ENCODE measurements at places on chromosomes 7 and 10.
A peak's percentile ranks its signal among the peaks of the same experiment; 100 is the strongest.

DNA sequence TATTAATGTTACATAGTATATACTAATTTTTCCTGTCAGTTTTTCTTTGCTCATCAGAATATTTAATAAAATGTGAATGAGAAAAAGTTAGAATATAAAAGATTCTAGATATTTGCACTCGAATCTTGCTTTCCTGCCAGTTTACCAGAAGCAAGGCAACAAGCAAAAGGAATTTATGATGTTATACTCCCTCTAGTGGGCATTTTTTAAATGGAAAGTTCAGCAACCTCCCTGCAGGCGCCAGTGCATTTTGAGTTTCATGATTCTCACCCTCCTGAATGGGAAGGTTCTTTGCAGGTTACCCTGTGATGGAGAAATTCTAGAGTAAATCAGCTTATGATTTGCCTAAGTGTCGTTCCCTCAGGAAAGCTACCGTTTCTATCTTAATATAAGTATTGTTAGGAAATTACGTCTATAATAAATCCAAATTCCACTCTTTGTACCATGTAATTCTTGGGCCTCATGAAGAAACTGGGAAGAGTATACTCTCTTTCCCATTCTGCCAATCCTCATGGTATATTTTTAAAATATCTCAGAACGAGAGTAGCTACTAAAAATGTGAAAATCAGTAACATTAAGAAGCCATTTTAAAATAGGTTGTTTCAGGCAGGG is 350.0 kb downstream of the CRPPA start:
- DNase-seq = peak; percentile 54
- no peaks in the 10 kb centered on the region for H3K4me1 ChIP-seq
- no peaks in the 10 kb centered on the region for H3K36me3 ChIP-seq
- no peak overlapping the region for H3K27ac ChIP-seq

DNA sequence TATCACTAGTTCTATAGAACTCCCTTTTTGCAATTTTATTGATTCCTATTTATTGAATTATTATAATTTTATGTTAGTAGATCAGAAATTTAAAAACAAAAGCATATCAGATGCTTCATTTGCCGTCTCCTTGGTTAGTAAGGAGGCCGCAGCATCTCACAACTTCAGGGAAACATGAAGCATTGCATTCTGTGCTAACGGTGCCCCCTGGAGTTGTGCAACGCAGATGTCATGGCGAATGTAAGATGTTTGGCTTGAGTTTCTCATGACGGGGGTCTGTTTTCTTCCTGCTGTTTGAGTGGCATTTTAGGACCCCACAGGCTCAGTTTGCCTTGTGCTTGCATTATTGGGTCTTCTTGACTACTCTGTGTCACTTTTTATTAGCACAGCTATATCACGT is 124.8 kb downstream of the CNNM2 start:
- H3K4me3 ChIP-seq = no peak overlapping the region
- no peaks in the 10 kb centered on the region for H3K27me3 ChIP-seq
- H3K4me1 ChIP-seq = no peaks in the 10 kb centered on the region
- DNase-seq = peak; percentile 63
- no peaks in the 10 kb centered on the region for H3K36me3 ChIP-seq
- no peak overlapping the region for H3K27ac ChIP-seq

- no peaks in the 10 kb centered on the region for H3K4me1 ChIP-seq
- DNase-seq = no peak
- no peaks in the 10 kb centered on the region for H3K27me3 ChIP-seq
- H3K36me3 ChIP-seq = no peaks in the 10 kb centered on the region
- H3K4me3 ChIP-seq = no peak within 1 kb of the TSS
These were observed at the start of gene ZNF722 for GRCh38 chr7:63998549-63998948. ZNF722 (plus strand) TSS chr7:63998849; CDS start chr7:63998962, 113 bp downstream.

GRCh38 chr7:115054478-115055065 is 132.7 kb downstream of the MDFIC start:
- H3K27me3 ChIP-seq = peaks cover 27% of the 10 kb centered on the region
- DNase-seq = no peak
- no peak overlapping the region for H3K4me3 ChIP-seq
- no peak overlapping the region for H3K27ac ChIP-seq

GRCh38 chr10:118282670-118283069 is 59.5 kb downstream of the FAM204A start:
- no peak overlapping the region for H3K4me3 ChIP-seq
- H3K4me1 ChIP-seq = no peaks in the 10 kb centered on the region
- DNase-seq = no peak
- H3K36me3 ChIP-seq = no peaks in the 10 kb centered on the region

DNA sequence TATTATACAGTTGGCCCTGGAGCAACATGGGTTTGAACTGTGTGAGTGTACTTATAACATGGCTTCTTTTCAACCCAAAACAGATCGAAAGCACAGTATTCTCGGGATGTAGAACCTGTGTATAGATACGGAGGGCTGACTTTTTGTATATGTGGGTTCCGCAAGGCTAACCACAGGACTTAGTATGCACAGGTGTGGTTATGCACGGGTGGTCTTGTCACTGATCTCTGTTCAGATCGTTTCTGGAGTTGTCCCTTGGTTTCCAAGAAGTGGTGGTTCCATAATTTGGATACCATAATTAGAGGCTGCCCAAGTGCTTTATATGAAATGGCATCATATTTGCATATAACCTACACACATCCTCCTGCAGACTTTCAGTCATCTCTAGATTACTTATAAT is 10.9 kb upstream of the BHLHA15 start:
- no peak overlapping the region for H3K27ac ChIP-seq
- no peak for DNase-seq
- no peaks in the 10 kb centered on the region for H3K27me3 ChIP-seq
- H3K4me3 ChIP-seq = no peak overlapping the region

GRCh38 chr7:104627516-104627915 is 299.1 kb downstream of the LHFPL3 start:
- no peak overlapping the region for H3K4me3 ChIP-seq
- no peaks in the 10 kb centered on the region for H3K36me3 ChIP-seq
- peak; percentile 80 for DNase-seq
- no peaks in the 10 kb centered on the region for H3K4me1 ChIP-seq
- no peak overlapping the region for H3K27ac ChIP-seq
- no peaks in the 10 kb centered on the region for H3K27me3 ChIP-seq

- no peak for DNase-seq
- H3K4me1 ChIP-seq = peaks cover 10% of the 10 kb centered on the region
- H3K27ac ChIP-seq = no peak overlapping the region
- H3K36me3 ChIP-seq = no peaks in the 10 kb centered on the region
- H3K27me3 ChIP-seq = no peaks in the 10 kb centered on the region
- H3K4me3 ChIP-seq = no peak overlapping the region
These were observed 207.6 kb upstream of the PLXNA4 start for GRCh38 chr7:132783824-132784223.

GRCh38 chr10:58951746-58952145 is 224.7 kb upstream of the PHYHIPL start:
- no peak for DNase-seq
- H3K4me3 ChIP-seq = no peak overlapping the region
- H3K4me1 ChIP-seq = no peaks in the 10 kb centered on the region
- peaks cover 46% of the 10 kb centered on the region for H3K27me3 ChIP-seq
- no peaks in the 10 kb centered on the region for H3K36me3 ChIP-seq

GRCh38 chr10:78566284-78567111 is 502.3 kb upstream of the ZMIZ1 start:
- H3K27me3 ChIP-seq = no peaks in the 10 kb centered on the region
- H3K36me3 ChIP-seq = no peaks in the 10 kb centered on the region
- no peak for DNase-seq
- H3K4me1 ChIP-seq = peaks cover 10% of the 10 kb centered on the region
- no peak overlapping the region for H3K4me3 ChIP-seq
- no peak overlapping the region for H3K27ac ChIP-seq

DNA sequence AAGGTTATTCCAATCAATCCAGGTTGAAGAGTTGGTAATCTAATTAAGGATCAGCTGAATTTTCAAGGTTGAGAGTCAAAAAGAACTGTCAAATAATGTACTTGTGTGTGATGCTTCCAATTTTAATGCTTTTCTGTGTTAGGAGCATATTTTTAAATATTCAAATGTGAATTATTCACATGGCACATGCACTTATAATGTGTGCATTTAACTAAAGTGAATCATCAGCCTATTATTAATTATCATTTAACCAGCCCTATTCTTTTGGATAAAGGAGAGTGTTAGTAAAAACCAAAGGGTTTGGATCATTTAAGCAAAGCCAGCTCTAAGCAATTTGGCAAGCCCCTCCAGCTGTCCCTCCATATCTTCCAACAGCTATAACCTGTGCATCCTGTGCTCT is 11.2 kb downstream of the LGI1 start:
- no peaks in the 10 kb centered on the region for H3K4me1 ChIP-seq
- H3K4me3 ChIP-seq = no peak overlapping the region
- no peak for DNase-seq
- H3K27me3 ChIP-seq = no peaks in the 10 kb centered on the region

- no peak for DNase-seq
- H3K27me3 ChIP-seq = no peaks in the 10 kb centered on the region
- no peak overlapping the region for H3K4me3 ChIP-seq
- H3K36me3 ChIP-seq = peaks cover 3% of the 10 kb centered on the region
- H3K27ac ChIP-seq = no peak overlapping the region
These were observed 4.1 kb downstream of the FHIP2A start for GRCh38 chr10:114825513-114826253.

GRCh38 chr10:122713091-122713885 is 13.6 kb upstream of the C10orf120 start:
- H3K4me3 ChIP-seq = no peak overlapping the region
- H3K36me3 ChIP-seq = no peaks in the 10 kb centered on the region
- H3K4me1 ChIP-seq = no peaks in the 10 kb centered on the region

DNA sequence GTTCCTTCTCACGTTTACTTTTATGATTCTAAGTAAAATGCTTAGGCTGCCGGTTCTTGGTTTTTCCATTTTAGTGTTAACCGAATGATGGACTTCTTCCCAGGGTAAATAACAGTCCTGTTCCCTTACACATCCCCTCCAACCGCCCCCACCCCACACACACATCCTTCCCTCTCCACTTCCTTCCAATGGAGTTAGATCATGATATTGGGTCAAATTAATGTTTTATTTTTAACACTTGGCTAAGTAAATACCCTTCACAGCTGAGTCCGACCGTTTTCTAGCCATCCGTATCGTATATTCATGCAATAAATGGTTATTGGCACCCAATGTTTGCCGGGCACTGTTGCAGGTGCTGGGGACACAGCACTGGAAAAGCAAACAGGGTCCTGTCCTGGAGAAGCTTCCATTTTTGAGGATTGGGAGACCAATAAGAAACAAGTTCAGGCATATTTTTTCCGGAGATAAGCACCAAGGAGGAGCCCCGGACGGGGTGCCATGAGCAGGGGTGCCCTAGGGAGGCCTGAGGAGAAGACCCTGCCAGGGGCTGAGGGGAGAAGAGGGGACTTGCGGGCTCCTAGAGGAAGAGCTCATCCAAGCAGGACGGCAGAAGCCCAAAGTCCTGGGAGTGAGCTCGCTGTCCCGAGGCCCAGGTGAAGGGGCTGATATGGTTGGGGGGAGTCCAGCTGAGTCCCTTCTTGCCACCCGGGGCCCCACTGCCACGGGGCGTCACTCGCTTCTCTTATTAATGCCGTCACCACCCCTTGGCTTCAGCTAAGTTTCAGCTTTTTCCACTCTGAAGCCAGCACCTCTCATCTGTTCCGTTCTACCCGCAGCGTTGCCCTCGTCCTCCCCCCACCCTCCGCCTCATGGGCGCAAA is 126.0 kb upstream of the RET start:
- H3K4me1 ChIP-seq = peaks cover 3% of the 10 kb centered on the region
- peak; percentile 51 for DNase-seq
- no peak overlapping the region for H3K4me3 ChIP-seq
- no peaks in the 10 kb centered on the region for H3K36me3 ChIP-seq

DNA sequence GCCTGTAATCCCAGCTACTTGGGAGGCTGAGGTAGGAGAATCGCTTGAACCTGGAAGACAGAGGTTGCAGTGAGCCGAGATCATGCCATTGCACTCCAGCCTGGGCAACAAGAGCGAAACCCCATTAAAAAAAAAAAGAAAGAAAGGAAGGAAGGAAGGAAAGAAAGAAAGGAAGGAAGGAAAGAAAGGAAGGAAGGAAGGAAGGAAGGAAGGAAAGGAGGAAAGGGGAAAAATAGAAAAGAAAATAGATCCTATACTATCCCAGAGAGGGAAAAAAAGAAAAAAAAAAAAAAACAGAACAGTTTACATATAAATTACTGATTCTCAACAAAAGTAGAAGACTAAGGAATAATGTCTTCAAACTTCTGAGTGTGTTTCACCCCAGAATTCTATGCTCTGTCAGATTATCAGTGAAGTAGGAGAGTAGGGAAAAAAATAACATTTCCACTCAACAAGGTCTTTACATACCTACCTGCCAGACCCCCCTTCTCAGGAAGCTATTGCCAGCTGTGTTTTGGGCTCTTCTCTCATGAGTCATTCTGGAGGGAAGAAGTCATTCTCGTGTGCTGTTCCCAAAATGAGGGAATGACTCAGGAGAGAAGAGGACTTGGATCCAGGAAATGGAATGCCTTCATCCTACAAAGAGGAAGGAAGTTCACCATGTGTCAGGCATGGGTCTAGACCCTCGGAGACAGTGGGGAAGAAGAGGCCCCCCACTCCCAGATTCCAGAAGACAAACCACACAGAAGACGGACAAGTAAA is 20.9 kb downstream of the RGS10 start:
- H3K27ac ChIP-seq = no peak overlapping the region
- no peaks in the 10 kb centered on the region for H3K27me3 ChIP-seq
- DNase-seq = no peak
- no peaks in the 10 kb centered on the region for H3K4me1 ChIP-seq
- H3K36me3 ChIP-seq = no peaks in the 10 kb centered on the region
- H3K4me3 ChIP-seq = no peak overlapping the region

DNA sequence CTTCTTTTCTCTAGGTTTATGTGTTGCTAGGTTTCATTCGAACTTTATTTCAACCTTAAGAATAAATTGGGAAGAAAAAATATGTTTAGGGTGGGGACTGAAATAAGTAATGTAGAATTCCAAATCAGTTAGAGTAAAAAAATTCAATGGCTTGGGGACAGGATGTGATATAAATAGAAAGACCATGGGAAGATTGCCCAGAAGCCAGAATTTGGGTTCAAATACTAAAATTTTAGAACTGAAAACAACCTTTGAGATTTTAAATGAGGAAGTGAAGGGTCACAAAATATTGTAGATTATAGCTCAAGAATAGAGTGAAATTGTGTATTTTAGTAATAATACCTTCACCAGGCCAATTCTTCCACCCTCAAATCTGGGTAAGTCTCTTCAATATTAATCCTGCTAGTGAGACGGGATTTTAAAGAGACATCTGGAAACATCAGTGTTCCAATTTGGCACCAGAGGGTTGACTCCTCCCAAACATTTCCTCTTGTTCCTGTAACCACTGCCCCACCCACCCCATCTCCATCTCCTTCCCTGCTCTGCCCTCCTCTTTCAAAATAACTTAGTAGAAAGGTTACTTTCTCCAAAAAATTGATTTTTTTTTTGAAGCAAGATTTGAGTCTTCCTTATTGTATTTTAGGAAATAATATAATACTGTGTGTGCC is 51.3 kb upstream of the FAM3C start:
- no peaks in the 10 kb centered on the region for H3K36me3 ChIP-seq
- DNase-seq = no peak
- H3K27me3 ChIP-seq = no peaks in the 10 kb centered on the region
- no peak overlapping the region for H3K27ac ChIP-seq
- no peak overlapping the region for H3K4me3 ChIP-seq

DNA sequence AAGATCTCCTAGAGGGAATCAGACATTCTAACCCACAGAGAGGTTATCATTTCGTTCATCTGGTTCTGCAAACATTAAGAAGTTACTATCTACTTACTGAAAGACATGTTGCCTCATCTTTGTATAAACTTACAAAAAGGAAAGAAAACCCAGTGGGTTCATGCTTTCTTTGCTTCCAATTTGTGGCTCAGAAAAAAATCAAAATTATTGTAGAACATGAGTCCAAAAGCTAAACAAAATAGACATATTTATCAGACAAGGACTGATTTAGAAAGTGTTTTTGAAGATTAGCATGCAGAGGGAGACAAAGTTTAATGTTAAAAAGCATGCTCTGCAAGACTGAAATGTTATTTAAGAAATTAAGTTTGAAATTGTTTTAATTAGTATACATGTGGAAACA is 123.1 kb downstream of the MBL2 start:
- DNase-seq = no peak
- no peak overlapping the region for H3K27ac ChIP-seq
- peaks cover 8% of the 10 kb centered on the region for H3K4me1 ChIP-seq
- no peaks in the 10 kb centered on the region for H3K27me3 ChIP-seq
